AG09319 (cell line): ENCODE measurements at places on chromosomes 2 and 18.

DNA sequence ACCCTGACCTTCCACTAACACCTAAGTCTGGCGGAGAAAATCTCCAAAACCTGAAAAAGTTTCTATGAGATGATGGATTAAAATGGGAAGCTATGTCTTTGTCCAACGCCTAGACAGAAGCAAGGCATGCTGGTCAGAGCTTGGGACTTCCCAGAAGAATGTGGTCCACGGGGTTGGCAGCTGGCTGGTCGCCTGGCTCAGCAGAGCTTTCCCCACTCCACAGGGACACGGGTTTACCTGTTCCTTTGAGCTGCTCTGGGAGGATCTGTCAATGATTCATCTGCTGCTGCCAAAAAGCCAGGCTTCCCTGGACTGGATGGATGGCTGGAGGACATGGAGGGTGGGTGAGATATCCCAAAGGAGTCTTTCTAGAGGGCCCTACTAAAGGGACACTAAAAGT lies 10.8 kb downstream of the MBOAT2 start:
- DNase-seq = no peak

DNA sequence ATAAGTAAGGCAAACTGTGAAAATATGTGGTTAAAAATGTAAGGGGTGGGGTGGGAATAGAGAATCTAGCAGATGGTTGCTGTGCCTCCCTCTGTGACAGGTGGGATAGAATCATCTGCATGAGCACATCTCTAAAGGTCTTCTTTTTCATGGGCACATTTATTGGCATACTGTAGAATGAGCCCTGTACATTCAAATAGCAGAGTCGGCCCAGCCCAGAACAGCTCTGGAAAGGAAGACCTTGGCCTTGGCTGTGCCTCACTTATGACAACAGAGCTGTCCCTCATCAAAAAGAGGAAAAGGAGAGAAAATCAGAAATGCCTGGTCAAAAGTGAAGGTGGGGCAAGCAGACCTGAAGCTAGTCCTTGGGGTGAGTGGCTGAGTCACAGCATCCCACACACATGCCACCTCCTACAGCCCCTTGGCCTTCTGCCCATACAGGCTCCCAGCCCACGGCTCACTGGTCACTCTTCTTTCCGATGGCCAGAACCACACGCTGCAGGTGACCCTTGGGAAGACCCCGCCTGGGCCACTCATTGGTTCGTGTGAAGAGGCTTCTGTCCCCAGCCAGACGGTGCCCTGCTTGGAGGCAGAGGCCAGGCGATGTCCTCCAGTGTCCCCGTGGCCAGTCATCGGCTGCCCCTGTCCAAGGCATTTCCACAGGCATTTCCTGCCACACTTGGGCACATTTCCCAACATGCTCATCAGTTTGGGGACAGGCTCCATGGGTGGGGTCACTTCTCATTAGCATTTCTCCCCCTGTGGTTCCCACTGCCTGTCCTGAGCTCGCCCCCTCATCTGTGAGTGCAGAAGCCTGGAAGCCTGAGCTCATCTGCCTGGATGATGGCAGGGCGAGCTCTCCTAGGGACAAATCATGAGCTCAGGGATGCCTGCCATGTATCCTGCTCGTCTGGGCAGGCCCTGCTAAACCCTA lies 113.6 kb downstream of the MCFD2 start:
- no peak for DNase-seq

GRCh38 chr2:110106642-110107041 lies 9.0 kb downstream of the MALL start:
- no peak for DNase-seq

DNA sequence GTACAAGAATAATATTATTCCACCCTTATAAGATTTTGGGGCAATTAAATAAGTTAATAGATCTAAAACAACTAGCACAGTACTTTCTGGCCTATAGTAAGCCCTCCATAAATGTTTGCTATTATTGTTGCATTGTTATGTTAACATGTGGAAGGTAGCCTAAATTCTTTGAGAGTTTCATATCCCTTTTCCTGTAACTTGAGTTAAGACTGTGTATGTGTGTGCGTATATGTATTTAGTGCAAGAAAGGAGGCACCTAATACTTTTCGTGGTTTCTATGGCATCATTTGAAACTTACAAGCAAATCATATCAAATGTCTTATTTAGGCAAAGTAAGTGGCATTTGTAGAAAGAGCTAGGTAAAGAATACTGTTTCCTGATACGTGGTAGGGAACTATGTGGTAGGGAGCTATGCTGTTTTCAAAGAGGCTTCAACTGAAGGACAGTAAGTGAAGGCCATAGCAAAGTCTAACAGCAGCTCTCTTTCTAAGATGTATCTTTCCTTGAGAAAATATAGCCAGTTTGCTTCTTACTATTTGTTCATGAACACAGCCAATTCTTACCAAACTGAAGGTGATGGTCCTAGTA lies 36.8 kb upstream of the C2orf74 start:
- DNase-seq = no peak

- no peak for DNase-seq
Measured at GRCh38 chr2:150482667-150483400, 4.6 kb downstream of the RND3 start.

- DNase-seq = no peak
Measured at GRCh38 chr2:54546923-54547720, 91.0 kb downstream of the SPTBN1 start.

GRCh38 chr2:187429989-187430388 lies 18.1 kb downstream of the CALCRL start:
- no peak for DNase-seq

DNA sequence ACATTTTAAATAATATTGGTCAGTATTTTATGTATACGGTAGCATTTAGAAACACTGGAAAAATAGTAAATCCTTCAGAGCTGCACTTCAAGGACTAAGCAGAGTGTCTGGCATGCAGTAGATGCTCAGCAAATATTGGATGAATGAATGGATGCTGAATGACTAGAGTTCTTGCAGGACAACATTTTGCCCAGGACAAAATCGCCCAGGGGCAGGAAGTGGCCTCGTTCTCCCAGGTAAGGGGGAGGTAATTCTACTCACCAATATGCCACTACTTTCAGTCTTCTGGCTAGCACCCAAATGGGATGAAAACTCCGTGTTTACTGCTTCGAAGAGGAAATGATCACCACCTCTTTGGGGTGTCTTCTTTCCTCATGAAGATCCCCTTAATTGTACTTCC lies 4.0 kb upstream of the DGUOK start:
- DNase-seq = no peak

DNA sequence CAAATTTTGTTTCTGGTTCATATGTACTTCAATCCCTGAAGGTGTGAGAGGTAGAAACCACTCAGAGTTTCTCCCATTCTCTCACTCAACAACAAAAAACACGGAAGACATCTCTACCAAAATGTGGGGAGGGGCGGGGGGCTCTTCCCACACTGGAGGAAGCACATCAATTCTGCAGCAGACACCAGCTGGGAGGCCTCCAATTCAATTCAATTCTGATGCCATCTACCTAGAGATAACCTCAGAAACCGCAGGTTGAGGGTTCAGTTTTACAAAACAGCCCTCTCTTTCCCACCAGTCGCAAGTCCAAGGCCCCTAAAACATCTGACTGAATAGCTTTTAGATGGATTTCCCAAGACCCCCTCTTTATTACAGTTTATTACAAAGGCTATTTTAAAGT lies 7.0 kb upstream of the MCFD2 start:
- no peak for DNase-seq

DNA sequence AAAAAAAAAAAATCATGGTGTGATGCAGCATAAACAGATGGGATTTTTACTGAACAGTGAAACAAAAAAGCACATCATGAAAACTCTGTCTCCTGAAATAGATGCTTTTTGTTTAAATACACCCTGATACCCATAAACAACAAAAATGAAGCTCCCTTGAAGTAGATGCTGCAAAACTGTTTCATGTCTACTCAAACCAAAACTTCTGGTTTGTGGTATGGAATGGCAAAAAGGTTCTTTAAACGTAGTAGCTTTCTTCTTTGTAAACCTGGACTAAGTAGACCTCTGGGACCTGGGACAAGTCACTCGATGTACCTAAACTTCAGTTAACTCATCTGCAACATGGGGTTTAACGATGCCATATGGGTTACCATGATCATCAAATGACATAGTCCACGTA lies 64.4 kb upstream of the RAPH1 start:
- no peak for DNase-seq

- DNase-seq = no peak
Measured at GRCh38 chr18:8450898-8451665, 158.2 kb upstream of the RAB12 start.

DNA sequence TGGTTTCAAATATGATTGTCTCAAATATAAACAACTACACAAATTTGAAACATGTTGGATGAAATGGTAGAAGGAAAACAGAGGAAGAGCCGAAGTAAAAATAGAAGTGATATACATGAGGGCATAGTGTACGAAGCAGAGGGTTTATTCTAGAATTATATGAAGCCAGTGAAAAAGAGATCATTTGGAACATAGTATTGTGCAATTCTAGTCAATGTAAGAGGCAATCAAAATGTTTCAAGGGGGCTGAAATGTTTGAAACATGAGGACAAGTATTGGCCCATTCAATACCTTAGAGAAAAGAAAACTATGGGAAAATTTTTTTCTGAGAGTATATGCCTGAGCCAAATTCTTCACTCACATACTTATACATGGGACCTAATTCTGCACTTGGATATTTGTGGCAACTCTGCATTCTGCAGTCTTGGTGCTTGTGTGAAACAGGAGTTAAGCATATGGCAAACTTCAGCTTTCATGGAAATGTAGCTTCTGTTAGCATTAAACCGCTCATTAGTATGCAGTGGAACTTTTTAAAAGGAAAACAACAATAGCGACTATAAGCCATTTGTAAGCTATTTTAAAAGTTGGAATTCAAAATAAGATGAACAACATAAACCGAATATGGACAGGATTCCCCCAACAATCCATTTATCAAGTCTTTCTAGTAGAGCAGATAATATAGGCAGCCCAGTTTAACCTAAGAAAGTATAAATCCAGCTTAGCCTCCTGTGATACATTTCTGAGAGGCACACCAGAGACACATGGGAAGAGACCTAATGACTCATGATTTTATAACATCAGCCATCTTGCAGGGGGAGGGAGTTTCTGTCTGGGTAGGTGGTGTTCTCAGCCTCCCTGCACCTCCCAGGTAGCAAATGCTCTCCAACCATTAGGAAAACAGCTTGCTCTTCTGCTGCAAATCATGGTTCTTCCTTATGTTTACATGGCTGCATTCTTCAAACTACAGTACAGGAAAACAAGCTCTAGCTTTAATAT lies 197.8 kb downstream of the PAX3 start:
- no peak for DNase-seq

DNA sequence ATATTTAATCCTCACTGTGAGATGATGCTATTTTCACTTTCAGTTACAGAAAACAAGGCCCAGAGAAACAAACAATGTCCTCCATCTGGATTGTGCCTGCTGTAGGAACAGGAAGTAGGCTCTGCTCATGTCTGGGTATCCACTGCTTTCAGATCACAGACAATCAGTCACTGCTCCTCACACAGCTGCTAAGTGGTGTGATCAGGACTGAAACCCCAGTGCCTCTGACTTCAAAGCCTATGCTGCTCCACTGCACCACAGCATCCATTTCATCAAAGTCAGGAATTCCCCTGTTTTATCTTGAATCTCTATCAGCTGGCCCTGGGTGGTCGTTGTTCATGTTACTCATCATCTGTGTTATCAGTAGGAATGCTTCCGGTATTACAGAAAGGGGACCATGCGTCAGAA lies 303.8 kb upstream of the TRIB2 start:
- no peak for DNase-seq

DNA sequence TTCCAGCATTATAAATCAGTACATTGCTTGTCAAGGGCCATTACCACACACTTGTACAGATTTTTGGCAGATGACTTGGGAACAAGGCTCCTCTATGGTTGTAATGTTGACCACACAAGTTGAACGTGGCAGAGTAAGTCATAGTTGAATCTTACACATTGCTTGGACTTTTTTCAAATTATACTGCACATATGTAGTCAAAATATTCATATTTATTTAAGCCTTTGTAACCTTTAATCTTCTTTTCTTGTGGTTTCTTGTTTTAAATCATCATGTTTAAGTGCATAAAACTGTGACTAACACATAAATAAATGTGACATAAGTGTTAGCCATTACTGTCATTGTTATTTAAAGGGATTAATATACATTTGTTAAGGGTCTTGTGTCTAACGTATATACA lies 52.1 kb upstream of the EPB41L5 start:
- DNase-seq = no peak

DNA sequence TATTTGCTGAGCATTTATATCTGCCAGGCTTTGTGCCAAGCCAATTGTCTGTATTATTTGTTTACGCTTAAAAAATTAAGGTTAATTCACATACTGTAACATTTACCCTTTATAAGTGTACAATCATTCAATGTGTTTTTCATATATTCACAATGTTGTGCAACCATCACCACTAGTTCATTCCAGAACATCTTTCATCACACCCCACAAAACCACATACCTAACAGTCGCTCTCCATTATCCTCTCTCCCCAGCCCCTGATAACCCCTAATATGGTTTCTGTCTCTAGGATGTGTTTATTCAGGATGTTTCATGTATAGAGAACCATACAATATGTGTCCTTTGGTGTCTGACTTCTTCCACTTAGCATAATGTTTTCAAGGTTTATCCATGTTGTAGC lies 234.1 kb downstream of the INSIG2 start:
- DNase-seq = no peak

- no peak for DNase-seq
Measured at GRCh38 chr2:184302506-184302905, 295.8 kb upstream of the ZNF804A start.

DNA sequence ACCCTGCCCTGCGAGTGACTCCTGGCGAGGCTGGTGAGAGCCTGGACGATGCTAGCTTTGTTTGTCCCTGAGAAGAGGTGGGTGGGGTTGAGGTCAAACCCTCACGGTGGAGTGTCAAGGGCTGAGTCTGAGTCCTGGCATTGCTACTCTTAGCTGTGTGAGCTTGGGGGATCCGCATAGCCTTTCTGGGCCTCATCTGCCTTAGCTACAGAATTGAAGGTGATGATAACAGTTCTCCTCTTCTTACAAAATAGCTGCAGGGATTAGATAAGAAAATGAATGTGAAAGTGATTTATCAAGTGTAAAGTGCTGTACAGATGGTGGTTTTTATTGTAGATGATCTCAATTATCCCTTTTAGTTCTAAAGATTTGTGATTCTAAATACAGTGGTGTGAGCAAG lies 144.6 kb downstream of the LPIN1 start:
- no peak for DNase-seq

GRCh38 chr18:73670039-73670438 lies 477.6 kb downstream of the FBXO15 start:
- no peak for DNase-seq

DNA sequence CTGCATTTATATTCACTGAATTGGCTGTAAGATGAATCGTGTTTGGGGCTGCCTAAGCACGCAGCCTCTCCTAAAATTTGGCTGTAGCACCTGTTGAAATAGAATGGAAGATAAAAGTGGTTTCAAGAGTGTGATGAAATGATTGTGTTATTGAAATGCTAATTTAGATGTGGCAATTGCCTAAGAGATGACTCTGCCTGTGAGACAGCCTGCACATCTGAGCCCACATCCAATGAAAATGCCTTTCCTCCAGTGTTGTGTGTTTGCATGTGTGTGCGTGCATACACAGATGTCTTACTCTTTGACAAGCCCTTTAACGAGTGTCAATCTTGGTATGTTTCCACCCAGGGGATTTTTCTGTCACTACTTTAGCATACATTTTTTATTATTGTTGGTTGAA lies 346.9 kb downstream of the MEIS1 start:
- DNase-seq = no peak

GRCh38 chr2:237873897-237874551 lies 14.6 kb downstream of the RAMP1 start:
- DNase-seq = no peak

GRCh38 chr2:129907256-129907998 lies 72.0 kb upstream of the RAB6C start:
- DNase-seq = no peak
